ENCODE measurements at places on chromosomes 7 and 10.

GRCh38 chr7:11193131-11193867 lies 219.6 kb downstream of the PHF14 start:
- no peak for DNase-seq

DNA sequence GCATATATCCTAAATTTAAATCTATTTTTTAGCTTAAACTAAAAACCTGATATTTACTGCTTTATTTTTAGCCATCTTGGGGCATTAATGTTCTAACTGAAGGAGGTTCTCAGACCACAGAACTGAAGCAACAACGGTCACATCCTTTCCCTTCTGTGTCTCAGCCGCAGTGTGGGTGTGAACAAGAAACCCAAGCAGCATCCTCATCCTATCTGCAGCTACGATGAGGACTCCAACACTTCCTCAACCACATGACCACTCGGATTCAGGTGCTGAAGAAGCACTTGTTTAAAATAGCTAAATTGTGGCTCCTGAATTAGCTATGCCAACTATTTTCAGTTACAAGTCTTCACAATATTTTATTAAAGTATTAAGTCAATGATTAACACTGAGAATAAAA lies 5.3 kb downstream of the ESYT2 start:
- peak; percentile 41 for DNase-seq

DNA sequence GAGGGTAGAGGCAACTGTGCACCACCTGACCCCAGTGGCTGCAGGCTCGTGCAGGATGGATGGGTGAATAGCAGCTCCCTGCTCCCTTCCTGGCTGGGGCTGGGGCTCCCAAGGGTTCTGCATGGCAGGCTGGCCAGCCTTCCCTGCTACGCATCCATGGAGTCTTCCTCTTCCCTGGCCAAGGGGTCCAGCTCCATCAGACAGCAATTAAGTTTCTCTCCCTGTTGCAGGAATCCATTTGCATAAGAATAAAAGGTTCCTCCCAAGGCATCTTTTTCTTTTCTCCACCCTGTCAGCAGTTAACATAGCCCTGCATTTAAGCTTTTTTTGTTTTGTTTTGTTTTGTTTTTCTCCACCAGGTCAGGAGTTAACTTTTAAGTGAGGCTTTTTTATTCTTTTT lies 10.0 kb upstream of the CPA2 start:
- no peak for DNase-seq

DNA sequence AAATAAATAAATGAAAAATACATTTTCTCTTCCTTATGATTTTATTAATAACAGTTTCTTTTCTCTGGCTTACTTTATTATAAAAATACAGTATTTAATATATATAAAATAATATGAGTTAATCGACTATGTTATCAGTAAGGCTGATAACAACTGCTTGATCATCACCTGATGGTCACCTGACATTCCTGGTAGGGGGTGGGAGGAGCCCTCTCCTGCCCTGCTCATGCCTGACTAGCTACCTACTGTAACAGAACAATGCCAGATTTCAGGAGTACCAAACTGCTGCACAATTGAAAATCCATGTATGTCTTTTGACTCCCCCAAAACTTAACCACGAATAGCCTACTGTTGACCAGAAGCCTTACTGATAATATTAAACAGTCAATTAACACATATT lies 1.3 kb upstream of the APBB1IP start:
- DNase-seq, result no peak

- no peak for DNase-seq
Measured at GRCh38 chr7:68971634-68972340, 626.5 kb upstream of the AUTS2 start.

- no peak for DNase-seq
Measured at GRCh38 chr10:25614652-25615051, 319.4 kb upstream of the MYO3A start.

DNA sequence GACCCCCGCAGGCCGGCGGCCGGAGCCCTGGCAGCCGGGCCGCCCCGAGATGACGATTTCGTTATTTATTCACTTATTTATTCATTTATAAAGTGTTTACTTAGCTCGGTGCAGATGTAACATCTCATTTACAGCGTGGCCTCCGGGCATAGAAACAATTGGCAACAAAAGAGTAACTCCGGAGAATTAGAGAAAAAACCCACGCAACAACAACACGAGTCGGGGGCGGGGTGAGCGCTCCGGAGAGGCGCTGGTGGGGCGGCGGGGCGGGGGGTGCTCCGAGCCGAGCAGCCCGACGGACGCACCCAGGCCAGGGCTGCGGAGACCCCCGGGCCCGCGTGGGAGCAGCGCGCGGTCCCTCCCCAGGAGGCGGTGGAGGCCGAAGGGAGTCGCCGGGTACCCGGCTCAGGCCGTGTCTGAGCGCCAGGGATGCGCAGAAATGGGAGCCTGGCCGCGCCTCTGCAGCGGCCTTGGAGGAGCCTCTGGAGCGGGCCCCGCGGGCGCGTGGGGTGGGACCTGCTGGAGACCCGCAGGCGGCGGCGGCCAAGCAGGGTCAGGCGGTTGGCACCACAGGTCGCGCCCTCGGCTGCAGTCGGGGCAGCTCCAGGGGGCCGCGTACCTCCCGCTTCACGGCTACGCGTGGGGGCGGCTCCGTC lies 14.3 kb downstream of the UNCX start:
- DNase-seq, result no peak

DNA sequence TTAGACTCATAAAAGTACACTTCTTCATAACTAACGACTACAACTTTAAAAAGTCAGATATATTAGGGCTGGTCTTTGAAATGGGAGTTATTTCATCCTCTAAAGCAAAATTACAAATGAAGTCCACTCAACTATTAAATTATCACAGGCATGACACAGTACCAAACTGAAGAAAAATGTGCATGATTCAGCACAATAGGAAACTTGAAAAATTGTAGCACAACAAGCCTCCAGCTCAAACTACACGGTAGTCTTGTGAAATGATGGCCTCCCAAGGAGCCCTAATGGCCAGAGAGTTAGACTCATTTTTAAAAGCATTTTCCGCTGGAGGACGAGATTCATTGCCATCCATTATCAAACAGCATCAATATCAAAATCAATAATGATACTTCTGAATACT lies 76.4 kb downstream of the MAGI2 start:
- peak; percentile 9 for DNase-seq

- DNase-seq, result no peak
Measured at GRCh38 chr10:75957314-75958120, 526.1 kb downstream of the LRMDA start.

DNA sequence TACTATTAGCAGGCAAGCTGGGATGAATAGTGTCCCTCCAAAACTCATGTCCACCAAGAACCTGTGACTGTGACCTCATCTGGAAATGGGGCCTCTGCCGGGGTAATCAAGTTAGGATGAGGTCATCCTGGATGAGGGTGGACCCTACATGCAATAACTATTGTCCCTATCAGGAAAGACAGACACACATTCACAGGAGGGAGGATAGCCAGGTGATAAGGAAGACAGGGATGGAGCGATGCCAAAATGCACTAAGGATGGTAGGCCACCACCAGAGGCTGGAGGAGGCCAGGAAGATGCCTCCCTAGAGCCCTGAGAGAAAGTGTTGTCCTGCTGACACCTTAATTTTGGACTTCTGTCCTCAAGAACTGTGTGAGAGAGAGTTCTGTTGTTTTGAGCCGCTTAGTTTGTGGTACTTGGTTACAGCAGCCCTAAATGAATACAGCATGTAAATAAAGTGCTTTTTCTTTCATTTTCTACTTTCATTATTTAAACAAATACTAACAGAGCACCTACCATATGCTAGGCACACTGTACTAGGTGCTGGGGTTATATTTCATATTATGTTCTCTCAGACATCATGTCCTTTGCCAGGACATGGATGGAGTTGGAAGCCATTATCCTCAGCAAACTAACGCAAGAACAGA lies 111.9 kb downstream of the USP6NL start:
- no peak for DNase-seq

- no peak for DNase-seq
Measured at GRCh38 chr7:114740095-114740494, 181.8 kb upstream of the MDFIC start.

- DNase-seq, result peak; percentile 66
Measured at GRCh38 chr7:90629297-90629918, 33.3 kb downstream of the CDK14 start.

- no peak for DNase-seq
Measured at GRCh38 chr10:28959850-28960501, 282.7 kb downstream of the BAMBI start.

GRCh38 chr7:64611717-64612116 lies 48.8 kb upstream of the ZNF680 start:
- no peak for DNase-seq

- DNase-seq, result peak; percentile 64
Measured at GRCh38 chr10:86688398-86688921, 20.1 kb downstream of the LDB3 start.

- DNase-seq, result no peak
Measured at GRCh38 chr10:74328388-74328787, 177.4 kb downstream of the ADK start.

GRCh38 chr7:51140199-51141164 lies 176.1 kb downstream of the COBL start:
- DNase-seq, result no peak

DNA sequence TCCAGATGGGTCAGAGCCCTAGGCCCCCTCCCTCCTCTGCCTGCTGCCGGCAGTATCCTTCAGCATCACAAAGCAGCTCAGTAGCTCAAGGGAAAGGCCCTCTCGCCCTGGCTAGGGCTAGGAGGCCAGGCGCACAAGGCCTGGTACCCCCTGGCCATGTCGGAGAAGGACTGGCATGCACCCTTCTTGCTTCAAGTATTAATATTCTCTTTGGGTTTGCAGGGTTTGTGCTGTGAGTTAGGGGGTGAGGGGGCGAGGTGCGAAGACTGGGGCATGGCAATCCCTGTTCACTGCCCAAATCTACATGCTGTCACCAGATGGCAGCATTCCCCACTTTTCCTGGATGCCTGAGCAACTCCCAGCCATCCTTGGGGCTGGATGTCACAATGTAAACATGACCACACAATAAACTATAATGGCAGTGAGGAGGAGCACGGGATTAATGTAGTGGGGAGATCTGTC lies 105.2 kb downstream of the NEURL1 start:
- DNase-seq, result peak; percentile 71

- DNase-seq, result no peak
Measured at GRCh38 chr10:74078037-74078436, 72.6 kb downstream of the AP3M1 start.

GRCh38 chr10:42836096-42836495 lies 53.5 kb downstream of the BMS1 start:
- no peak for DNase-seq

GRCh38 chr7:135666846-135667245 lies 4.5 kb downstream of the STMP1 start:
- no peak for DNase-seq

DNA sequence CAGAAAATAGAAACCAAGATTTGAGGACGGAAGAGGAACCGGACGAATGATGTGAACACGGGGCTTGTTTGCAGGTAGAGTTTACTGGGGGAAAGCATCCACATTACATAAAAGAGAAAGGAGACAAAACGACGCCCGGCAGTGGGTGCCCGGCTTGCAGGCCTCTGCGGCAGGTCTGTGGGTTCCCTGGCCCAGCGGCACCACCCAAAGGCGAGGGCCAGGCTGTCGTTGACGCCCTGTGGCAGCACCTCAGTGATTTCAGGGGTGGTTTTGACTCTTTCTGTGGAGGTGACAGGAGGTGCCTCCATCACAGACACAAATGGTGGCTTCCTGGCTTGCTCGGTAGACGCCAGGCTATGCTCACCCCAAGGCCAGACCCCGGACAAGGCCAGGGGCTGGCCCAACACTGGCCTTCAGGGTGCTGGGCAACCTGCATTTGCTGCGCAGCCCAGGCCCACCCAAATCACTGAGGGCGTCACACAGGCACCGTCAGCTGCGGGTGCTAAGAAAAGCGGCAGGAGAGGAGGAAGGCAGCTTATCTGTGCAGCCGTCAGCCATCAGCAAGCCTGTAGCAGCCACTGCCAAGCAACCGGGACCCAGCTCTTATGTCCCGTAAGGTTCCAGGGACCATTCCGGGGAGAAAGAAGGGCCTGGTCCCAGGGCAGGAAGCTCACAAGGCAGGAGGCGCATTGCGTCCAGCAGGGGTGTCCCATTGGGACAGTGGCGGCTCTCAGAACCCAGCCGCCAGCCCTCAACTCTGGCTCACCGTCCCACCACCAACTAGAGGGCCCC lies 230.3 kb downstream of the PTPRN2 start:
- DNase-seq, result no peak

- no peak for DNase-seq
Measured at GRCh38 chr7:138750473-138750872, 47.3 kb upstream of the TMEM213 start.

DNA sequence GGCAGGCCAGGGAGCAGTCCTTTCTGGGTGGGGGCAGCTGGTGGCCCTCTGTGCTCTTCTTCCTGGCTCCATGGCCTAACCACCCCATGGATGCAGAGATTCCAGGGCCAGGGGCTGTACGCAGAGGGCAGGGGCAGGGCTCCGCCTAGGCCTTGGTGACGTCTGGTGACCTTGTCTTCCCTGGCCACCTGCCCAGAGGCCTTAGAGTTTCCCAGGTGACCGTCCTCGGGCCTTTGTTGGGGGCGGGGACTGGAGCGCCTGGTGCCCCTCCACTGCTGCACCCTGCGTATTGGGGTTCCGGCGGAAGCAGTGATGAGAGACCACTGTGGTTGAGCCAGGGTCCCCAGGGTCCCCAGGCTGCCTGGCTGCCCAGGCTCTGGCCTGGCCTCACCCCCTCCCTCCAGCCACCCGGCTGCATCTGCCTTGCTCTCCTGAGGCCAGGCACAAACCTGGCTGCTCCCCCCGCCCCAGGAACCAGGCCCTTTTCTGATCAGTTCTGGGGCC lies 10.3 kb downstream of the PWWP2B start:
- DNase-seq, result no peak

DNA sequence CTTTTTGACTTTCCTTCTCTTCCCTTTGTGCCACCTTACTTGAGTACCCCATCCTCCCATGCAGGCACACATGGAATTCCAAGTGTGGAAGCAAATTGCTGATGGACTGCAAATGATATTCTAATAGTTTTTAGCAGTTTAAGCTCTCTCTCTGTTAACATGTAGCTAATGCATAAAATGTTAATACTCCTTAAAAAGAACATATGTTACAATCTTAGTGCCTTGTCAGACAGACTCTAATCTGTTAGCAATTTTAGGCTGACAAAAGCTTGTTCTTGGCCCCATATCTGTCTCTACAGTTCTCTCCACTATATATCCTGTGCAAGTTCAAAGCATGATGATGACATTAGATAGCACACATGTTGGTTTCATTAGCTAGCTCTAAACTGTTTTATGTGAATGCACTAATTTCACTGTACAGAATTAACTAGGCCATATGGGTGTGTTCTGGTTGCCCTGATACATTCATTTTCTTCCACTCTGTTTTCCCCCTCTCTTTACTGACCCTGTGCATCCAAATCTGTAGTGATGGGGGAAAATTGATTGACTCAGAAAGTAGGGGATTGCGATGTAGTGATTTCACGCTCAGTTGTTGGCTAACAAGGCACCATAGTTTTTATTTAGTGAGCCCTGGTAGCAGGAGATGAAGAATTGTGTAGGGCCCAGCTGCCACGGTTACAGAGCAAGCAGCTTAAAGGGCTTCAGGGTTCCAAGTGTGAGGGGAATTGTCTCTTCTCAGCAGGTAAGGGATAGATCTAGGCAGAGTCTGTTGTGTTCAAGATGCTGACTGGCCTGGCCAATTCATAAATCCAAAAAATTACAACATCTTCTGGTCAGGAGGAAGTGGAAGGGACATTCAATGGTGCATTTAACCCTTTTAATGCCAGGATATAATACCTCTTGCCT lies 114.6 kb upstream of the FZD1 start:
- no peak for DNase-seq

- DNase-seq, result no peak
Measured at GRCh38 chr7:135843214-135843613, 94.6 kb upstream of the FAM180A start.

GRCh38 chr7:40782836-40783235 lies 648.0 kb downstream of the SUGCT start:
- DNase-seq, result no peak

All from lung microvascular endothelial cell (primary cell).